ENCODE measurements at places on chromosomes 7 and 10.

DNA sequence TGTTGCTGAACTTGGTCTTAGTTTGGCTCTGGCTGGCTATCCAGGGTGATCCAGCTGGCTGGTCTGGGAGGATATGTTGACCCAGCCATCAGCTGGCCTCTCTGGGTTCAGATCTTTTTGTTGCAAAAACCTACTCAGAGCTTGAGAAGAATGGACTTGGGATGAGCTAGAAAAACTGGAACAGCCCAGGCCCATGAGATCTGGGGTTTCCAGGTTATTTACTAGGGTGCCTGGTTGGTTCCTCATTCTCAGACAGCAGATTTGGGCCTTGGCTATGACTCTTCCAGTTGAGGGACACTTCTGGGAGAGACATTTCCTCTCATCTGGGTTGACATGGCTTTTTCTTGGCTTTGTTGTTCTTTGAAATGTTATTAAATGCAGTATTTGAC lies 116.6 kb downstream of the ADCY1 start:
- no peak for DNase-seq

DNA sequence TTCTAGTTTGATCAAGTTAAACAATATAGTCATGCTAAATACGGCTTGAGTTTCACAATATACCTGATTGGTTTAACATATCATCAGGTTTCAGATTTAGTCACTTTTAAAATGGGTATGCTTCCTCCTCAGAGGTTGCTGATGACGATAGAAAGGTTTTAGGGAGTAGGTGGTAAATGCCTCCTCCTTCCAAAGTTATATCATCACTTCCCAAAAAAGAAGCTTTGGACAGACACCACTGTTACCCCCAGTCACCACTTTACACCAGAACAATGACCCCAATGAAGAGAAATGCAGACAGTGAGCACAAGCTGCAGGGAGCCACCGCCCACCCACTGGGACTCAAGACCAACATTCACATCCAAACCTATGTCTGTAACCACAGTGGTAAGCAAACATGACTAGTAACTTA lies 244.6 kb downstream of the SORCS1 start:
- DNase-seq: no peak

- DNase-seq: no peak
Measured at GRCh38 chr7:6228361-6229229, 43.8 kb downstream of the CYTH3 start.

DNA sequence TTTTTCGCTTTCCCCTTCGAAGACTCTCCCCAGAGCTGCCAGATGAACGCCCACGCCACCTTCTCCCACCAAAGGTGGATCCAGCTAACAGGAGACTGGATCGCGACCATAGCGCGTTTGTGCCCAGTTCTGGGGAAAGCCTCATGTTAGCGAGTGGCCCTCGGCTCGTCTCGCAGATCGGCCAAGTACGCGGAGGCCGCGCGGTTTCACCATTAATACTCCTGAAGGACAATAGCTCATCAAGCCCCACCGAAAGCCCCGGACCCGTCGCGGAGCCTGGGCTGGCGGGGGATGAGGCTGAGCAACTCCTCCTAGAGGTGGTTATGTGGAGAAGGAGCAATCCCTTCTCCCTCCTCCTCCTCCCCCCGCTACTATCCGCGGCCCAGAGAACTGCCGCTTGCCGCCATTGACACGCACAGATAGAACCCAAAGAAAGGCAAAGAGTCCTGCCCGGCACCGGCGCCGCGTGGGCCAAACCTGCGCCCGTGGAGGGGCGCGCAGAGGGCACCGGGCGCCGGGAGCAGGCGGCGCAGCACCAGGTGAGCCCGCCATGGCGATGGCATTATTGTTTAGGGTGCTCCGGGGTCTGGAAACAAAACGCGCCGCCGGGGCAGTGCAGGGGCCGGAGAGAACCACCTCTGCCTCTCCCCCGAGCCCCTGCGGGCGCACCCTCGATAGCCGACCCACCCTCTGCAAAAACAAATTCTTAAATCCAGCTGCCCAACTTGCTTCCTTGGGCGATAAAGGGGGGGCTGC lies at the start of gene MACROH2A2:
TSS of gene MACROH2A2 (plus strand) at position 385 of the 756 bp plus-strand sequence. CDS start 22,813 bp downstream, outside the sequence.
- DNase-seq: no peak

DNA sequence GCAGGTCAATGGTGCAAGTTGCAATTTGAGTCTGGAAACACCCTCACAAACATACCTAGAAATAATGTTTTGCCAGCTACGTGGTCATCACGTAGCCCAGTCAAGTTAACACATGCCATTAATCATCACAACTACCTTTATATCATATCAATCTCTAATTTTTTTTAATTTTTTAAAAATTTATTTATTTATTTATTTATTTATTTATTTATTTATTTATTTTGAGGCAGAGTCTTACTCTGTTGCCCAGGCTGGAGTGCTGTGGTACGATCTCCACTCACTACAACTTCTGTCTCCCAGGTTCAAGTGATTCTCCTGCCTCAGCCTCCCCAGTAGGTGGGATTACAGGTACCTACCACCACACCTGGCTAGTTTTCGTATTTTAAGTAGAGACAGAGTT lies 52.4 kb upstream of the MACROH2A2 start:
- no peak for DNase-seq

- peak; percentile 72 for DNase-seq
Measured at GRCh38 chr10:124744102-124745050, at the start of gene FAM53B. Gene FAM53B (minus strand): TSS chr10:124744378. CDS start chr10:124706713, 37,665 bp downstream.

DNA sequence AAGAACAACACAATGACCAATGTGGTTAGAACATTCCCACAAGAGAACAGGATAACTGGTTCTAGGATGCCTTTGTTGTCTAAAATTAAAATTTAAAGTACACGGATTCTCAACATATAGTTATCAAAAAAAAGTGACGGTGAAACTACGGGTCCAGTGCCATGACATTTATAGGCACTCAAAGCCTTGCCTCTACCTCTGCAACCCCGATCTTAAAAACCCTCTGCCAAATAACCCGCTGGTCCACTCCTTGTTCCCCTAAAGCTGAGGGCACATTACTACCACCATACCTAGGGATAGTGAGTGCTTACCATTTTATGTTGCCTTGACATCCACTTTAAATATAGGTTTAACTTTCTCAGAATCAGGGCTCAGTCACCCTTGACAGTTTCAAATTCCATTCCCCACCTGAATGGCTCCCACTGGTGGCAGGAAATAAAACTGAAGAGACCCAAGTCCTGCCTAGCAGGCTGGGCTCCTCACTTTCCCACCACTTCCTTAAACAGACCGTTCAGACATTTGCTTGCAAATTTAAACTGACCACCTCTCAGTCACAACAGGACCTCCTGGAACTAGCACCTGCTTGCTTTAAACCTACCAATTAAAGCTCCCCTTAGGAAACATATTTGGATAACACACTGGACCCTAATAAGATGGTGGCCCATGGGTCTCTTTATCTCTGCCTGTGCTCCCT lies 169.9 kb upstream of the ASAH2 start:
- peak; percentile 57 for DNase-seq

DNA sequence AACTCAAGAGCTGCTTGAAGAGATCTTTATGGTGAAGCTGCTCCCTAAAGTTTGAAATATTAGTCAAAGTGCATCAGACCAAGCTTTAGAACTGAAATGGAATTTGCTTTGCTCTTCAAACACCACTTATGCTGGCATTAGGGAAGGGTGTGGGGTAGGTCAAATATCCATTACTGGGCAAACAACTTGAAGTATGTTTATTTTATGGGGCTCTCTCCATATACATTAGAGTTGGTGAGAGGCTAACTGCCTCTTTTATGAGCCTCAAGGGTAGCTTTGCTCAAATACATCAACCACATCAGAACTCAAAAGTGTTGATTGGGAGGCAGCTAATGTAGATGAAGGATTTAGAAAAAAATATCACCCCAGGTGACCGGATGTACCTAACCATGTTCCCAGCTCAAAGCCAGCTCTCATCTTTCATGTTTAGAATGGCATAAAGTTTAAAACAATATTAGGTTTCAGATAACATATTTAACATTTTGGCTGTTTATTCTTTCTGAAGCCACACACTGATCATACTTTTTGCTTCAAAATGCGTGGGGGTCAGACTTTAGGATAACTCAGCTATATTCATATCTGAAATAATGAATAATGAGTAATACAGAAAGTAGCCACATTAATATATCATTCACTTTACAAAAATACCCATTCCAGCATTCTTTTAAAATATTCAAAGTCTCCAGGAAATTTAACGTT lies 318.6 kb downstream of the PTEN start:
- DNase-seq: no peak

DNA sequence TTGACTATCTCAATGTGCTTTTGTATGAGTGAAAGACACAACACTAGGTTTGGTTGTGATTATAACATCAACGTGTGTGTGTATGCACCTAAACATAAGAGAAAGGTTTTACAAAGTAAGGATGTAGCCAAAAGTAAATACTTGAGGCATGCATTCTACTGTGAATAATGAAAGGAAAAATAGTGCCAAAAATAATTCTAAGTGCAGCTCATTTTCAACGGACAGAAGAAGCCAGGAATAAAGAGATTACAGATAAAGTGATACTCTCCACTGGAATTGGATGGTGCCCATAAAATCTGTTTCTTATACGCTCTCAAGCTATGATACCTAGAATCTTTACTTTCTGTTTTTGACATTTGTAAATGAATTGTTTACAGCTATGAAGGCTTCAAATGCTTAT lies 135.0 kb upstream of the TMEM72 start:
- DNase-seq: no peak

DNA sequence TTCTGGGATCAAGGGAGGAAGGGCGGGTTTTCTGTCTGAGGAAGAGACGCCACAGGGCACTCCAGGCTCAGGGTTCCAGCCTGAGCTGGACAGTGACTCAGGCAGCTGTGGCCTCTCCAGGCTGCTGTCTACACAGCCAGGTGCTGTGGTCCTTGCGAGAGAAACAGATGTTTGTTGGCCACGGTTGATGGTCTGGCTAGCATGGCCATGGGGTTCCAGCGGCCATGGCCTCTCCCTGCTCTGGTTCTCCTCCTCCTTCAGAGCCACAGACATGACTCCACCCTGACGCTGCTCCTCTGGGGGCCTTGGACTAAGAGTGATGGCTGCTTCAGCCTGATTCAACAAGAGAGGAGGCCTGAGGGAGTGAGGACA lies 75.9 kb downstream of the AFAP1L2 start:
- DNase-seq: no peak

- DNase-seq: no peak
Measured at GRCh38 chr7:133575726-133576440, 323.0 kb downstream of the EXOC4 start.

GRCh38 chr7:130875-131780 lies 61.2 kb upstream of the FAM20C start:
- DNase-seq: no peak

DNA sequence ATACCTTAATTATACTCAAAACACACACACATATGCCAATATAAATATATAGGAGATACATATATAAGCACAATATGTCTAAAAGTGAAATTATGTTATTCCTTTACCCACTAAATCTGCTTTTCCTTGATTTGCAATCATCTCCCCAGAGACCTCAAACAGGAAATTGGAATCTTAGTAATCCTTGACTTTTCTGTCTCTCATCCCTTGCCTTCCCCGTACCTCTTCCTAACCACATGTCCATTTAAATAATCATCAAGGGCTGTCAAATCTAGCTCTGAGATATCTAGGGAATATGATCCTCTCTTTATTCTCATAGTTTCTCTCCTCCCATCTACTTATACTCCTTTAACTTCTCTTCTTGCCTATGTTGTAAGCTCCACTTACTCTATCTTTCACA lies 336.6 kb downstream of the HGF start:
- DNase-seq: no peak

DNA sequence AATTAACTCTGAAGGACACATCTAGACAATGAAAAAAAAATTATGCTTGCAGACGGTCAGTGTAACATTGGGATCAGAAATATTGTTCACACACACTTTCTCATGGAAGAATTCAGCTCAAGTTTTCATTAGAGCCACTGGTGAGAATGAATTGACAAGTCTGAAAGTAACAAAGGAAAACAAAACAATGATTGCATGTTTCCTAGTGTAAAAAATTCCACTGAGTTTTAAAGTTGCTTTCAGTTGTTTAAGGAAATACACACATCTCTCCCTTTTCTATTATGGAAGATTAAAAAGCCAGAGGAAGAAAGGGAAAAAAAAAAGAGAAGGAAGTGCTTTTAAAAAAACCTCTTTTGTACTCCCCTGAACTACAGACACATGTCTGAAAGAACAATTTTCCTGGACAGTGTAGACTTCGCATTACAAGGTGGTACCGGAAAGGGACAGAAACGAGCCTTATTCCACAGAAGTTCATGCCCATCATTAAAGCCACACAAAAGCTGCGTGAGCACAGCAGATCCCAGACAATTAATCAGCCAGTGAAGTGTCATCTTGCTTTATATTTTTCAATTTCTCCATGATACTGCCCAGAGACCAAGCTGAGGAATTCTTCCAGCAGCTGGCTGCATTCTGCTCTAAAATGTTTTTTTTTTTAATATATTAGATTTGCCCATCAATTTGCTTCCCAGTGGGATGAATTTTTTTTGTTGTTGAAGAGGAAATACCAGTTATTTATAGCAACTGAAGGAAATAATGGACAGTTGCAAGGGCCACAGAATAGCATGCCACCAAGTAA lies 294.8 kb downstream of the DOCK4 start:
- no peak for DNase-seq

Measured in T-helper 1 cell (primary cell).